ENCODE measurements at places on chromosomes 1 and 21.
A peak's percentile ranks its signal among the peaks of the same experiment; 100 is the strongest.

- peak; percentile 24 for DNase-seq
Observed at GRCh38 chr1:40668769-40669525, 3.5 kb upstream of the RIMS3 start.

DNA sequence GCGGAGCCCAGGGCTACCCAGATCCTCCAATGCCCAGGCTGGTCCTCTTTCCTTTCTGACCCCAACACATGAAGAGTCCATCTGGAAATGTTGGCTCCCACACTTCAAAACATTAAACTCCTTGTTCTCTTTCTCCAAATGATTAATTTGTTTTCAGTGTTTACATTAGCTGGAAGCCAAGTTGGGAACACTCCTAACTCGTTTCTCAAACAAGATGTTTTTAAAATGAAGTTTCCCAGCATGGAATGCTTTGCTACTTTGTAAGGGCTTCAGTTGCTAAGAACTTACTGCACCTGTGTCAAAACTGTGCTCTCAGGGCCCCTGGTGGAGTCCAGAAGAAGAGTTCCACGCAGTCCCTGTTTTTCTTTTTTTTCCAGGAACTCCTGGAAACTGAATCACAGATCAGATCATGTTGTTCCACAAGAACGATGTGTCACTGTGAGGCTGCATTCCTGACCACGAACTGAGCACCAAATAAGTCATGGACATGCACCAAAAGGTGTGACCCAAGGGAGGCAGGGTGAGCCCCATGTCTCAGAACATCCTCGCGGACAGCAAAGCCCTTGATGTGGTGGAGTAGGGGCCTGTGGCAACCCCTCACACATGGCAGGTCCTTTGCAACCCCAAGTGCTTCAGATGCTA, 257.3 kb downstream of the KCNJ6 start:
- no peak for DNase-seq

DNA sequence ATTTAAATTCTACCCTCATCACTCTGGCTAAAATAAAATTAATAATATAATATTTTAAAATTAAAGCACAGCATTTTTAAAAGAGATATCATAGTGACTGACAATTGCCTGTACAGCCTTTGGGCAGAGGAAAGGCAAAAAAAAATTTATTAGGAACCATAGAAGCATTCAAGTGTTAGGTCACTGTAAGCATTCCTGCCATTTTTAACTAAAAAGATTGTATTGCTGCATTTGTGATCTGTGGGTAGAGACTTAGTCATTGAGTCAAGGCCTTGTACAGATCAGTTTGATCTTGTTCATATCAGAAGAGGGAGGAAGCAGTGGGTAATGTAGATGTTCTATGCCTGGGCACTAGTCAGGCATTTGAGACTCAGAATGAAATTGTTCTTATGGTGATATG, 109.9 kb downstream of the LYPLAL1 start:
- DNase-seq, result no peak

DNA sequence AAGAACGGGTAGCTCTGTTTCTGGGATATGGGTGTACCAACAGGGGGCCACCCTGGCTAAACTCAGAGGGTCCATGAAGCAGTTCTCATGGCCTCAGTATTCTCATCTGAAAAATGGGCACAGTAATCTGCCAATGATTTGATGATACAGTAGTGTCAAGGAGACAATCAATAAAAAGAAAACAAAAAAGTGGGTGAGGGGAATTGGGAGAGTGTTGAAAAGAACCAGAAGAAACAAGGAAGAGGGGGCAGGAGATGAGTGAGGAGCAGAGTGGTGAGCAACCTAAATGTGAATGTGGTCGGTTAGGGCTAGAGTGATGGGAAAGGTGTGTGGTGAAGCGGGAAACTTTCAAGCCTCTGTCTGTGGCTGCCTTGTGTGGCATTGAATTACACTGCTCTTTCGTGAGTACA, 2.0 kb downstream of the SLAMF7 start:
- no peak for DNase-seq

- no peak for DNase-seq
Observed at GRCh38 chr21:32186804-32187203, 92.0 kb downstream of the MIS18A start.
